ENCODE measurements at places on chromosomes 3 and 15. TPM values are rescaled to one million over a fixed set of nuclear protein-coding genes. Genes with fewer than 3 reads are reported as not detected.

NAALADL2 gene
- polyA plus RNA-seq, result not detected

PGBD4 gene
- polyA plus RNA-seq, result 0.71 TPM

DAZL gene
- polyA plus RNA-seq, result not detected

BCL2A1 gene
- polyA plus RNA-seq, result 75.8 TPM

KLHL40 gene
- polyA plus RNA-seq, result not detected

NPAP1 gene
- polyA plus RNA-seq, result not detected

PPP2R3A gene
- 0.06 TPM for polyA plus RNA-seq

ZPLD1 gene
- polyA plus RNA-seq, result not detected

FGD5 gene
- not detected for polyA plus RNA-seq

HEG1 gene
- polyA plus RNA-seq, result 1.5 TPM

ZBTB47 gene
- polyA plus RNA-seq, result 0.11 TPM

ACP3 gene
- polyA plus RNA-seq, result 0.28 TPM

CFAP100 gene
- polyA plus RNA-seq, result not detected

PIGBOS1 gene
- polyA plus RNA-seq, result 36.0 TPM

HCN4 gene
- not detected for polyA plus RNA-seq

TMEM212 gene
- not detected for polyA plus RNA-seq

GOLGA8G gene
- not detected for polyA plus RNA-seq

HIGD2B gene
- not detected for polyA plus RNA-seq

DMXL2 gene
- polyA plus RNA-seq, result 1.1 TPM

GOLGA8K gene
- not detected for polyA plus RNA-seq

HTR3E gene
- polyA plus RNA-seq, result not detected
